Brain (organoid and tissue), 16 donors: ENCODE measurements at places on chromosomes 5 and 9.

DNA sequence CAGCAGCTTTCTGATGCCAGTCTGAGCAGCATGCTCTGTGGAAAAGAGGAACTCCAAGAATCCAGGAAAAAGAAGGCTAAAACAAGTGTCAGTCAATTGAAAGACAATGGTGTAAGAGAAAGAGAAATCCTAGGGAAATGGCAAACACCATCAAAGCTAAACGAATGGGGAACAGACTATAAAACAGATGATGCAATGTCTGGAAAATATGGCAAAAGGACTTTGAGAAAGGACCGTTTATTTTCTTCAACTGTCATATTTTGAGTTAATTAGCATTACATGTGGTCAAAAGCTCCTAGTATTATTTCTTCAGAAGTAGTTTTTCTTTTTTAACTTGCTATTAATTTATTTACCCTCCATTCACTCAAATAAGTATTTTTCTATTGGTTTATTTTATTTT is 465.2 kb downstream of the LRRC70 start:
- DNase-seq = no peak

DNA sequence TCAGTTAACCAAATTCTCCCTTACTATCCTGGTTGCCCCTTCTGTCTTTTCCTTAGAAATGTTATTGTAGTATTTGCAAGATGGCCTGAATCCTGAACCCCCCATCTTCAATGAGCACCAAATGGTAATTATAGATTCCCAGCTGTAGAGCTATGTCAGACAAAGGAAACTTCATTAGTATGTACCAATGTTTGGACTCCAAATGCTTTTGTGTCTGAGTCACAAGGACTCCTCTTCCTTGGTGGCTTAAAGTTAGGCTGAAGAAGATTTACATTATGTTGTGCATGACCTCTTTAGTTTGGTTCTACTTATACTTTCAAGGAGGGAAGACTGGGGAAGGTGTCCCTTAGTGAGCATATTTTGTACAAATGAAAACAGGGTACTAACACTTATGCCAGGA is 105.9 kb upstream of the CDKN2B start:
- DNase-seq = peak; percentile 4

GRCh38 chr5:80193401-80193800 is 62.4 kb downstream of the SERINC5 start:
- DNase-seq = peak; percentile 58

- no peak for DNase-seq
Observed at GRCh38 chr9:90998573-90998972, 197.0 kb downstream of the SYK start.

DNA sequence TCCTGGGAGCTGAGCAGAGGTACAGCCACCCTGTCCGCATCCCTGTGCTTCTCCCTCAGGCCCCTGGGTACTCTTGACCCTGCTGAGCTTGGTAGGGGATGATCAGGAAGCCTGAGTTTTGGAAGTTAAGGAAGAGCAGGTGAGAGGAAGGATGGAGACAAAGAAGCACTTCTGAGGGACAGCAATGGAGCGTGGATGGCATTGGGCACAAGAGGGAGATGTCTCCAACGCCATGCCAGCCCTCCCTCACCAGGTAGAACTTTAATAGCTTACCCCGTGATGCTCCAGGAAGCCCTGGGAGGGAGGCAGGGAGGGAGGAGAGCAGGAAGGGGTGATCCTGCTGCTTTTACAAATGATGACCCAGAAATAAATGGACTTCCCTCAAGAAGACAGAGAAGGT is 29.9 kb upstream of the SMU1 start:
- DNase-seq = no peak

DNA sequence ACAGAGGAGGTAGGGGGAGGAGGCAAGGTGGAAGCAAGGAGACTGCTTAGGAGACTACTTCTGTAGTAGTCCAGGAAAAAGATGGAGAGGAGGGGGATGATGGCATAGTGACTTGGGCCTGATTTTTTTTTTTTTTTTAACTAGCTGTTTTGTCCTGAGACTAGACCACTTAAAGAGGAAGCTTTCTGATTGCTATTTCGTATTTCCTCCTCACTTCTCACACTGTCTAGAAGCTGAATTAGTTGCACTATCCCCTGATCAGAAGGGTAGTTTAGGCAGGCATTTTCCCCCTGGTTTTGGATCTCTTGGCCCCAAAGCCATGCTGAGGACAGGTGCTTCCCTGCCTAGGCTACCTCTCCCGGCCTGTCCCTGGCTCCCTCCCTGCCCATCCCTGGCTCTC is 14.9 kb downstream of the LARP1 start:
- DNase-seq = no peak

DNA sequence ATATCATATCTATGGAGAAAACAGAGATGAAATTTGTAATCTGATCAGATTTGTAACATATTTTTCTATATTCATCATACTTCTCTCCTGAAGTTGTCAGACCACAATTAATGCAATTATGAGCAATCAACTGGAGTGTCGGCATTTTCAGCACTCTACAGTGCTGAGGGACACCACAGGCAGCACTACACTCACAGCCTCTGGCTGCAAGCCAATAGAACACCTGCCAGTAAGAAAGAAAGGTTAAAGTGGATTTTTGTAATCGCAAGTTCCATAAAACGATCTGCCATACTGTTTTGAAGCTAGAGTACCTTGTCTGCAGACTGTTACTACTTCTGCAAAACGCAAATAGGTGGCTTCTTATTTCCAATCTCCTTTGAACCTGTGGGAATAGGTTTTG is 147.6 kb downstream of the ADAMTS6 start:
- DNase-seq = no peak

DNA sequence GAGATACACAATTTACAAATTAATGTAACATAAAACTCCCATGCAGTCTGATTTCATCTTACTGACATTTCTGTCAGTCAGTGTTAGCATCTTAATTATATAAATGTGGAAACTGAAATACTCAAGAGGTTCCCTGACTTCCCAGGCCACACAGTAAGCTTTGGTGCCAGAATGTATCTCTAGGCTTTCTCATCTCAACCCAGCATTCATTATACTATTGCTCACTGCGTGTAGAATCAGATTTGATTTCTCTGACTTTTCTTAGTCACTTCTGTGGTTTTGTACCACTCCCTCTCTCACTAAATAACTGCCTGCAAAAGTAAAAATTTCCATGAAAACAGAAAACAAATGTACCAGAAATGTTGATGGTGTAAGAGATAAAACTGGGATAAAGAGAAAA is 31.7 kb upstream of the CDKN2B start:
- DNase-seq = no peak

DNA sequence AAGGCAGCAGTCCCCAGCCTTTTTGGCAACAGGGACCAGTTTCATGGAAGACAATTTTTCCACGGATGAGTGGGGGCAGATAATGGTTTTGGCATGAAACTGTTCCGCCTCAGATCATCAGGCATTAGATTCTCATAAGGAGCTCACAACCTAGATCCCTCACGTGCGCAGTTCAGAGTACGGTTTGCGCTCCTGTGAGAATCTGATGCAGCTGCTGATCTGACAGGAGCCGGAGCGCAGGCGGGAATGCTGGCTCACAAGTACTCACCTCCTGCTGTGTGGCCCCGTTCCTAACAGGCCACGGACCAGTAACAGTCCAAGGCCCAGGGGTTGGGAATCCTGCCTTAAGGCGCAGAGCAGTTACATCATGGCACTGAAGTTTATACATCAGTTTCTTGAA is 3.3 kb upstream of the BRD3 start:
- DNase-seq = no peak

- DNase-seq = peak; percentile 82
Observed at GRCh38 chr9:137878146-137878941, 762 bp downstream of the CACNA1B start.

DNA sequence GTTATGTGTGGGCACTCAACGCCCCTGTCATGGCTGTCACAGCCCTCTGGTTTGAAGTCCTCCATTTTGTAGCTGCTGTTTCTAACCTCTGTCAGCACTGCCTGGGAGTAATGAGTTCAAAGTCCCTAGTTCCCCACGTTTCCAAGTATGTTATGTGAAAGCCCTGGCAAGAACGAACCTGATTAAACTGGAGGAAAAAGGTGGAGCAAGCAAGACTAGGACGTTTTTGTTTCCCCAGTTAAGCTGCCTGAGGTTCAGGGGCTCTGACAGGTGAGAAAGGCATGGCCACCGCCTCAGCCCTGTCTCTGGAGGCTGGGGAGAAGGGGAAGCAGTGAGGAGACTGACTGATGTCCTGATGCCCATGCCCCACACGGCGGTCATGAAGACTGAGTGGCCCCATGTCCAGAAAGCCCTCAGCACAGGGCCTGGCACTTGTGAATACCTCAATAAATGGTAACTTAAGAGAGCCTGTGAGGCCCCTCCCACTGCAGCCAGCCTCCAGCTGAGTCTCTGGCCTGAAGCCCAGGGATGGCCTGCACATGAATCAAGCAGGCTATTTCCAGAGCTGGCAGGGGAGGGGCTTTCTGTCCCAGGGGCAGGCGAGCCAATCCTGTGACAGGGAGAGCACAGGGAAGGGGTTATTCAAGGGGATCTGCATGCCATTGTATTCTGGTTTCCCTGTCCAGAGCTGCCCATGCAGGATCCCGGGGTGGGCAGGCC is 61.8 kb downstream of the PFDN1 start:
- DNase-seq = peak; percentile 81

DNA sequence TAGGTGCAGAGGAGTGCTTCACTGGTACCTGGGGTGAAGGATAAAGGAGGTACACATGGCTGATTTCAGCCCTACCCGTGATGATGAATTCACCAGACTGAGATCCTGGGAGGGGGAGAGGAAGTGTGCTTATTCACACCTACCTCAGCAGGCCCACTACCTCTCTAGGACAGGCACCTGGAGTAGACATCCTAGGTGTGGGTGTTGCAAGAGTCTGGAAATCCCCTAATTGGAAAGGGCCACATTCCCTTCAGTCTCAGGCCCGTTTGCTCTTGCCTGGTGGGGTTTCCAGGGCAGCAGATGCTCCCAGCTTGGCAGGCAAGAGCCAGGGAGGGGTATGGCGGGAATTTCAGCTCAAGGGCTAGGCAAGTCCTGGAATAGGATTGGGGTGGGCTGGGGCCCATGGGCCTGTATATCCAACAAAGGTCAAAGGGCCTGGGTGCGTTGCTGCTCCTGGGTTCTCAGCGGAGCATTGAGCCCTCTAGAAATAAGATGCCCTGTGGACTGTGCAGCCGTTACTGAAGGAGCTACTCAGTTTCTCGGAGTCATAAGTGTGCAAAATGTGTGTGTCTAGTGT is 5.8 kb upstream of the CCL21 start:
- DNase-seq = no peak

DNA sequence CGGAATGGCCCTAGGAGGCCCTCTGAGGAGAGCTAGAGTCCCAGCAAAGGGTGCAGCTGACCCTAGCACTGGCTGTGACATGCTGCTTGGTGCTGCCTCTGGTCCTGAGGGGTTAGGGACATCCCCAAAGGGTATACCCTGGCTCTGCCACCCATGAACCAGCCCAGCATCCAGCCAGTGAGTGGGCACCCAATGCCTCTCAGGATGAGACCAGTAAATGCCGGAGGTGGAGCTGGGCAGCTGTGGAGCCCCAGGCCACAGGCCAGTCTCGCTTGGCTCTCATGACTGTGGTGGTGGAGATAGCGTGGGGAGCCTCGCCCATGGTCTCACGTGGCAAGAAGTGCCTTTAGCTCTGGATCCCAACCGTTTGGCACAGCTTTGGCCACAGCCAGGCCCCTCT is 3.7 kb upstream of the CEL start:
- DNase-seq = no peak

GRCh38 chr5:177194268-177194667 is 60.7 kb downstream of the NSD1 start:
- DNase-seq = no peak

DNA sequence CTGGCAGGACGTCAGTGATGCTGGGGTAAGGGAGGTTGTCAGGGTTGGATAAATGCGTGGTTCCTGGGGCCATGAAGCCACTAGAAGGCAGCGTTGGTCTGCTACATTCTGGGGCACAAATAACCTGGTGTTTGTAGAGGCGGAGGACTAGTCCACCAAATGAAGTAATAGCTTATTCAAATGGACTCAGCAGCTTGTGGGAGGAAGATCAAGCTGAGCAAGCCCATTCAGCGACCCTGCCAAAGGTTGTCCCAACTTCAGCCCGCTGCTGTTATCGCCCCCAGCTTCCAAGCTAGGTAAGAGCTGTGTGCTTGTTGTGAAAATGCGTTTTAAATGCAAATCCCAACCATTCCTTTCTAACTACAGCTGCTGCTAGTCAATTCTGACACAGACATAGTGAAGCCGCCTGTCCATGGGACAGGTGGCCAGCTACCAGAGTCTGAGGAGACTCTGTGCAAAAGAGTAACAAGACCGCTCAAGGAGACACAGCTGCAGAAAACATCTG is 7.6 kb upstream of the FAM240B start:
- peak; percentile 28 for DNase-seq

DNA sequence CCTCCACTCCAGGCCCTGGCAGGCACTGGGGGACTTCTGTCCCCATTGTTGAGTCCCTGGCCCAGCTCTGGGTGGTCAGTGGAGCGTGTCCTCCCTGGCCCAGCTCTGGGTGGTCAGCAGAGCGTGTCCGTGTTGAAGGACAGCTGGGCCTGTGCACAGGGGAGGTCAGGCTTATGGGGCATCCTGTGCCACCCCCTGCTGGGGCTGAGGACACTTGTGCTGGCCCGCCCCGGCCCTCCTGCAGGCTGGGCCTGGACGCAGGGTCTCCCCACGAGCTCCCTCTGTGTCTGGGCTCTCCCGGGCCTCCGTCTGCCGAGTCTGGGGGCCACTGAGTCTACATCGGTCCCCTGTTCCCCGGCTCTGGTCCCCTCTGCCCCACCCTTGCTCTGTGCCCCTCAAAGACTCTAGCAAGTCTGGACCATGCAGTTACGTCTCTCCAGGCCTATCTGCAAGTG is 11.5 kb upstream of the CLIC3 start:
- no peak for DNase-seq

GRCh38 chr9:83649080-83649479 is 26.1 kb downstream of the IDNK start:
- peak; percentile 54 for DNase-seq

DNA sequence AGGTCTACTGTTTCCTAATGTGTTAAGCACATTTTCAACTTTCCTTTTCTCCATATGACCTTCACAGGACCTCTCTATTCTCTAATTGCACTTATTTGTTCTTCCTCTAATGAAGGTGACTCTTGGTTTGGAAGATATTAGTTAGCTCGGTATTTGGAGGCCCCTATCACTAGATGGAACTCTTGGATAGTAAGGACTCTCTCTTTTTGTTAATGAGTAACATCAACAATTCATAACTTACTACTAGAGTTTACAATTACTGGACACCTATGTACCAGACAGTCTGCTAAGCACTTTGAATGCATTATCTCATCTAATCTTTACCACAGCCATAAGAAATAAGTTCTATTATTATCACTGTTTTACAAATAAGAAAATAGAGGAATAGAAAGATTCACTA is 23.4 kb upstream of the PAM start:
- no peak for DNase-seq

DNA sequence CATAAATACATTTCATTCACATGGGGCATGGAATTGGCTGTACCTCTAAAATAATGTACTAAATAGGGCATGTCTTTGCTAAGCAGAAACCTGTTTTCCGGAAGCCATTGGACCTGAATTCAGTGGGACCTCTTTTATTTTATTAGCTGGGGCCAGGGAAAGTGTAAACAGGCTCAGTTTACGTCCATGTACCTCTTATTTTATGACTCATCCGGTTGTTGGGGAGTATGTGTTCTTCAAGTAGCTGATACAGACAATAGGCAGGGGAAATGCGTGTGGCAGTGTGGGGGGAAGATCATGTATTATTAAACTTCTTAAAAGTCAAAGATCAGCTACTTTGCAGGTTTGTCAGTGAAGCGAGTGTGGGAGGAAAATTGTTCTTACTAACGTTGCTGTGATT is 1.4 kb upstream of the GDNF start:
- no peak for DNase-seq
